ENCODE measurements at places on chromosomes 2 and 18. TPM values are rescaled to one million over a fixed set of nuclear protein-coding genes. Genes with fewer than 3 reads are reported as not detected.
A peak's percentile ranks its signal among the peaks of the same experiment; 100 is the strongest.

DNA sequence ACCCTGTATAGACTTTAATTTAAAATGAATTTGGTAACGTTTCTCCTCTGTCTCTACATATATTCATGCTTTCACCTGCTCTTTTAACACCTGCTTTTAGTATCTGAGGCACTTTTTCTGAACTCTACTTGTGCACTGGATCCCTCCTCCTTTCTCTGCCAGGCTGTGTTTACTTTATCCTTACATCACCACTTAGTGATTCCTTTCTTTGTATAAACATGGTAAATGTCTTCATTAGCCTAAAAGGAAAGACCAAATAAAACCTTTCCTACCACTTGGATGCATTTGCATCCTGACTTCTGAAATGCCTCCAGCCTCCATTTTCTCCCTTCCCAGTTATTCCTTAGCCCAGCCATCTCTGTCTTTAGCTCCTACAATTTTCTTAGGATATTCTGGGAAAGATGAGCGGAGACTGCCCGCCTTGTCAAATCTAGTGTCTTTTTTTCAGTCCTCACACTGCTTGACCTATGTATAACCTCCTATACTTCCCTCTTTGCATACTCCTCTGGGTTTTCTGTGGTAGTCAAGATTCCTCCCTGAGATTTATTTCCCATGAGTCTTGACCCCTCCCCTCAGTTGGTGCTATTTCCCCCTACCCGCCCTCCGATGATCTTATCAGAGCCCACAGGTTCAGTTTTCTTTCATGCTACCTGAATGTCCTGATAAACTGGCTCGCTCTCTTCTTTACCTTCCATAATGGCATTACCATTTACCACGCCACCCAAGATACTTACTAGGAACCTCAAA, 44.8 kb downstream of the REL start:
- no peak for DNase-seq

DNA sequence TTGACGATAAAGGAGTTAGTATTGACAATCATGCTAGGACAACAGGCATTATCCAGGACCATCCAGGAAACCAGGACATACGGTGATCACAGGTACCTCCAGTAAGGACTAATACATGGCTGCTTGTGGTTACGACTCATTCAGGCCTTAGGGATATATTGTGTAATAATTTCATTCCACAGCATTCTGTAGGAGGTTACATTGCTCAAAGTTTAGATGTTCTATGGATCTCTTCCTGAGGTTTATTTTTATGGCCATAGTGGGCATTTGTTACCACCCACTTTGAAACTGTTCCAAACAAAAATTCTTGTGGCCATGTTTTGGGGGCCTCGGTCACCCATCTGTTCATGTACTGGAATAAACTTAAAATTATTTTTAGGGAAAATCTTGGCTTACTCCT, 431.6 kb downstream of the METTL4 start:
- DNase-seq = no peak

- no peak for DNase-seq
Measured at GRCh38 chr2:161965994-161966393, 108.0 kb downstream of the DPP4 start.

DNA sequence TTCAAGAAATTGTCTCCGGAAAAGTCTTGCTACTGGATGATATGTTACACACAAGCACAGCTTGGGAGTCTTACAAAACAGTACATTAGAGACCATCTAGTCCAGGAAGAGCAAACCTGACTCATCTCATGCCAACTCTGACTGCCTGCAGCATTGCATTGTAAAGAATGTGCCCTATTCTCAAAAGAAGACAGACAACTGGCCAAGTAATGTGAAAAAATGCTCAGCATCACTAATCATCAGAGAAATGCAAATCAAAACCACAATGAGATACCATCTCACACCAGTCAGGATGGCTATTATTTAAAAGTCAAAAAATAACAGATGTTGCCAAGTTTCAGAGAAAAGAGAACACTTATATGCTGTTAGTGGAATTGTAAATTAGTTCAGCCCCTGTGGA, 42.7 kb upstream of the GORASP2 start:
- DNase-seq = no peak

The DNAJB2 gene
- total RNA-seq = 40.9 TPM

DNA sequence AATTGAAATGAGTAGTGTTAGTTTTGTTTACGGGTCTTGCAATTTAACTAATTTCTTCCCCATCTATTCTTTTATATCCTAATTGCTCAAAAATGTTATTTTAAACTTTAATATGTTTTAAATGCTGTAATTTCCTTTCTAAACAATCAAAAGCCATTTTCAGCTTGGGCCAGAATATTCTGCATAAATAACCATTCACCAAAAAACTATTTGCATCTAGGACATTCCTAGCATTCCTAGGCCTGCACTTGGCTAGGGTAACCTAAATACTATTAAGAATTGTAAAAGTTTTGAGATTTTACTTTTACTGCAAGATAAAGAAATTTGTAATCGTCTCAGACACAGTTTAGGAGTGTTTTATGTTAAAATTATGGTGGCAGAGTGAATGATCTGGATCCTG, 7.8 kb upstream of the ETAA1 start:
- DNase-seq = no peak

The DTNA gene
- 1.6 TPM for total RNA-seq

The MALL gene
- 1.6 TPM for total RNA-seq

The COA5 gene
- 21.2 TPM for total RNA-seq

GRCh38 chr2:63698786-63699548, 110.2 kb downstream of the MDH1 start:
- DNase-seq = no peak

- no peak for DNase-seq
Measured at GRCh38 chr2:102487761-102488462, 14.9 kb downstream of the SLC9A4 start.

DNA sequence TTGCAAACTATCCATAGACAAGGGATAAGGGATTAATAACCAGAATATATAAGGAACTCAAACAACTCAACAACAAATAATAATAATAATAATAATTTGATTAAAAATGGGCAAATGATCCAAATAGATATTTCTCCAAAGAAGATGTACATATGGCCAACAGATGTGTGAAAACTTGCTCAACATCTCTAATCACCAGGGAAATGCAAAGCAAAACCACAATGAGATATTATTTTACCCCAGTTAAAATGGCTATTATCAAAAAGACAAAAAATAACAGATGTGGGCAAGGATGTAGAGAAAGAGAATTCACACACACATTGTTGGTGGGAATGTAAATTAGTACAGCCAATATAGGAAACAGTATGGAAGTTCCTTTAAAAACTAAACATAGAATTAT, 26.9 kb downstream of the DNAH7 start:
- DNase-seq = no peak

The RESP18 gene
- total RNA-seq = not detected

- DNase-seq = no peak
Measured at GRCh38 chr2:127847931-127848330, 10.0 kb downstream of the POLR2D start.

- DNase-seq = peak; percentile 31
Measured at GRCh38 chr2:3101016-3101942, 276.3 kb downstream of the EIPR1 start.

The NT5DC4 gene
- total RNA-seq = not detected

DNA sequence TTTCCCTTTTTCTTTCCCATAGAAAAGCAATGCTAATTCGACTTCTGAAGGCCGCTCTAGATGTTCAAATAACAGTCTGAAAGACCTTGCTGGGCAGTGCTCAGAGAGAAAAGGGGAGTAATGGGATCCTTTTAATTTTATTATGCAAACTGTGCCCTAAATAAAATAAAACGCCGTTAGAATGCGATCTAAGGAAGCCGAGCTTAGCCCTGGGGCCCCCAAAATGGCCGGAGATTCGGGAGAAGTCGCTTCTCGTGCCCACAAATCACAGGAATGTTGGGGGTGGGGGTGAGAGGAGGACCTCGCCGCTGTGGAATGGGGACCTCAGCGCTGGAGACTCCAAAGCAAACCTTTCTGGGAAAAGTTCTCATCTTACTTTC, 8.4 kb upstream of the POU3F3 start:
- DNase-seq = no peak

GRCh38 chr18:59249199-59249774, 24.0 kb downstream of the RAX start:
- no peak for DNase-seq

The C2orf15 gene
- 0.23 TPM for total RNA-seq

DNA sequence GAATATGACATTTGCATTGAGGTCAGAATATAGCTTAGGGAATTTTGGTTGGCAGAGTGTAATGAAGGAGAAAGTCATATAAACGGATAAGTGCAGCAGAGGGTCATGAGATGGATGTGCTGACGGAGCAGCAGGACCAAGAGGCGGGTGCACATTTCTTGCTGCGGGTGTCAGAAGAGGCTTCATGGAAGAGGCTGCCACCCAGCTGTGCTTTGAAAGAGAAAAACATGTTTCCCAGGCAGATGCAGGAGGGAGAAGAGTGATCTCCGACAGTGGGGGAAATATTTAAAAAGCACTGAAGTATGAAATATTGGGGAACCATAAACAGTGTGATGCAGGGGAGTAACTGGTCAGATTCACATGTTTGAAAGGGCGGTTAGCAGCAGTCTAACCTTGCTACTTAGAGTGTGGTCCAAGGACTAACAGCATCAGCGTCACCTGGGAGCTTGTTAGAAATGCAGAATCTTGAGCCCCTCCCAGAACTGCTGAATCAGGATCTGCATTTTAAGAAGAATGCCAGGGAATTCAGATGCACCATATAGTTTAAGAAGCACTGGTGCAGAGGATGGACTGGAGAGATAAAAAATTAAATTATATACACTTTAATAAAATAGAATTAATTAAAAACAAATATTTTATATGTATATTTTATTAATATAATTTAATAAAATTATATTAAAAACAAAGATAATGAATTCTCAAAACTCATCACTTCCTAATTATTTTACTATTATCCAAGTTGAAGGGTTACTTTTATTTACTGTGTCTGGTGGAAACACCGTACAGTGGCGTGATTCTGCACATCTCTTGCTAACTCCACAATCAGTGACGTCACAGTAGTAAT, 36.1 kb upstream of the SCYGR1 start:
- DNase-seq = no peak

DNA sequence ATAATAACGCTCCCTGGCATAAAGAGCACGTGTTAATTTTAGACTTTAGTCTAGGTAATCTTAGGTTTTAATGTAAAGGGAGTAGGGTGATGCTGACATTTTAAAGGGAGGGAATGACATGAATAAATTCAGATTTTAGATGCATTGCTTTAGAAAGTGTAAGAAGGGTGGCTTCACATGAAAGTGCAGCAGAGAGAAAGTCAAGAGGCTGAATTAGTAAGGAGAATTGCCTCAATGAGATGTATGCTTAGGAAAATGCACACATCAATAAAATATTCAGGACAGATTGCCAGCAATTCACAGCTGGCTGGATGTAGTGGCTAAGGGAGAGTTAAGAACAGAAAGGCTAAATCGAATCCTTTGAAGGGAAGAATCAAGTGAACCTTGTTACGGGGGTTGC, 165.5 kb upstream of the CDH19 start:
- no peak for DNase-seq

- DNase-seq = no peak
Measured at GRCh38 chr18:3651266-3651665, 201.3 kb downstream of the TGIF1 start.

The GALNT5 gene
- 0.15 TPM for total RNA-seq

The SLC38A11 gene
- 2.2 TPM for total RNA-seq

The ATP9B gene
- total RNA-seq = 11.1 TPM

The MC2R gene
- total RNA-seq = not detected

The CRYGD gene
- not detected for total RNA-seq

The TGOLN2 gene
- 89.6 TPM for total RNA-seq

DNA sequence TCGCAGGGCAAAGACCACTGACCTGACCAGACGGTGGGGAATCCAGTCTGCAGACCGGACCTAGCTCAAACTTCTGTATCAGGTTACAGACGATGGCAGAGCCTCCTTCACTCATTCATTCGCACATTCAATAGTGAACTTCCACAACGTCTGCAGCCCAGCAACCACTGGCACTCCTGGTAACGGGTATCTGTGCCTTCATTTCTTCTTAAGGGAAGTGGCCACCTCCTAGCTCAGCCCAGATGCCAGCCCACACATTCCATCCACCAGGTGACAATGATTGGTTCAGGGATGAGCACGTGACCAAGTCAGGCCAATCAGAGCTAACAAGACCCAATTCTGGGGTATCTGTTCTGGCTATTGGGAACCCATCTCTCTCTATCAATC, 15.9 kb upstream of the ARMC9 start:
- no peak for DNase-seq

DNA sequence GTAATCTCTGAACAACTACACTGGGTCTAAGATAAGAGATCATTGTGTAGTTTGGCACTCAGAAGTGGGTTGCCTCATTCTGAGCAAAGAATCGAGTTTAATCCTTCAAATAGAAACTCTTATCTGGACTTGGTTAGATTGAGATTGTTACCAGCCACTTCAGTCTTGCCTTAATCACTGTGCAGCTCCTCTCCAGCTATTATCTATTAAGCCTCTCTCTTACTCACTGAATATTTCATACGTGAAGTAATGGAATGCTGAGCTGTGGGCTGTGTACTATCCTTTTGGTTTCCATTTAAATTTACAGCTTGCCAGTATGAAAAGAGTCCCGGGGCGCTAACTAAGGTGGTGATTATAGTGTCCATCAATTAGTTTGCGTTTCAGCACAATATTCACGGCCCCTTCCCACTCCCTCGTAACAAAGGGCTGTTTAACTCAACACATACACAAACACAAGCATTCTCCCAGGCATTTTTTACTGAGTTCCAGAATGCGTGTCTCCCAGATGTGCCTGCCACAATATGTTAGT, 65.7 kb upstream of the NCKAP5 start:
- no peak for DNase-seq

- DNase-seq = no peak
Measured at GRCh38 chr2:176122683-176123410, at the start of gene HOXD9. Gene HOXD9, plus strand, starts transcription at chr2:176122719. Its CDS starts 50 bp downstream, at chr2:176122769.

The FOXD4L1 gene
- total RNA-seq = 0.10 TPM

The CAPN14 gene
- total RNA-seq = not detected

The CKAP2L gene
- total RNA-seq = 0.08 TPM

The AQP4 gene
- total RNA-seq = 0.45 TPM

- DNase-seq = peak; percentile 79
Measured at GRCh38 chr2:72150157-72150860, 2.6 kb upstream of the CYP26B1 start.
